ENCODE measurements at places on chromosomes 11 and 22.

- no peak for DNase-seq
- H3K4me3 ChIP-seq, result no peak overlapping the region
- no peaks in the 10 kb centered on the region for H3K27me3 ChIP-seq
- no peaks in the 10 kb centered on the region for H3K36me3 ChIP-seq
- no peak overlapping the region for H3K27ac ChIP-seq
- no peaks in the 10 kb centered on the region for H3K4me1 ChIP-seq
Observed at GRCh38 chr11:72561856-72562255, 112.4 kb downstream of the PDE2A start.

GRCh38 chr11:87290304-87290922 is 252.7 kb downstream of the TMEM135 start:
- no peaks in the 10 kb centered on the region for H3K36me3 ChIP-seq
- no peaks in the 10 kb centered on the region for H3K4me1 ChIP-seq
- peak; percentile 55 for DNase-seq
- H3K27me3 ChIP-seq, result no peaks in the 10 kb centered on the region

GRCh38 chr11:45379162-45379863 is 93.2 kb upstream of the SYT13 start:
- H3K4me3 ChIP-seq, result no peak overlapping the region
- DNase-seq, result no peak
- peaks cover 8% of the 10 kb centered on the region for H3K4me1 ChIP-seq
- H3K27me3 ChIP-seq, result no peaks in the 10 kb centered on the region

GRCh38 chr11:130175898-130176297 is 16.3 kb downstream of the ST14 start:
- no peaks in the 10 kb centered on the region for H3K36me3 ChIP-seq
- H3K27me3 ChIP-seq, result no peaks in the 10 kb centered on the region
- no peak for DNase-seq
- peaks cover 26% of the 10 kb centered on the region for H3K4me1 ChIP-seq

GRCh38 chr22:40855979-40856512 is 393 bp downstream of the ST13 start:
- peak overlapping the region; percentile 94 for H3K4me3 ChIP-seq
- H3K27me3 ChIP-seq, result no peaks in the 10 kb centered on the region
- peak overlapping the region; percentile 94 for H3K27ac ChIP-seq
- DNase-seq, result no peak

- H3K4me1 ChIP-seq, result no peaks in the 10 kb centered on the region
- H3K36me3 ChIP-seq, result no peaks in the 10 kb centered on the region
Observed at GRCh38 chr11:16812274-16812673, 73.8 kb downstream of the C11orf58 start.

DNA sequence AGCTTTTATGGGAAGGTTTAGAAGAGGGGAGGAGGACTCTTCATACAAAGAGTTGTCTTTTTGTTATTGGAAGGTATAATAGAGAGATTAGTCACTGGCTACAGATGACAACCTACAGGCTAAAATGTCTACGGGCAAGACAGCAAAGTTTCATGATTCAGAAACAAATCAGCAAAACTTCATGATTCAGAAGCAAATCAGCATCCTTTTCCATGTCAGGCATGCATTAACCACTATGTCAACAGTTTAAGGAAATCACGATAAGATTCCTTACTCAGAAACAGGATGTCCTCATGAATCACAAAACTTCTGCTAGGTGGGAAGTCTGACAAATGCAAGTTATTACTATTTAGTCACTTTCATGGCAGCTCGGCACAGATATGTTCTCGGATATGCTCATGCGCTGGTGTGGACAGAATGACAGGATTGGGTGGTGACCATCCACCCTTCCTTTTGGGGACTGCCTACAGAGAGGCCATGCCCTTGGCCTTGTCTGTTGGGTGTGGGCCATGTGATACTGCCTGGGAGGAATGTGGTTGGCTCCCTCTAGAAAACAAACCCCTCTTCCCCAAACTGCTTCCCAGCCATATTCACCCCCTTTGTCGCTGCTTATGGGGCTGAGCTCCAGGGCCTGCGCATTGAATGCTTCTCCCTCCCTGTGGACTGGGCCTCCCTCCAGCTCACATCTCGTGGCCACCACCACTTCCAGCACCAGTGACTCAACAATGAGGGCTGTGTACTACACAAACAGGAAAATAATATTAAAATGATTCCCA is 10.1 kb downstream of the C11orf91 start:
- no peak for DNase-seq
- H3K4me1 ChIP-seq, result no peaks in the 10 kb centered on the region
- no peak overlapping the region for H3K4me3 ChIP-seq
- H3K27me3 ChIP-seq, result peaks cover 3% of the 10 kb centered on the region

DNA sequence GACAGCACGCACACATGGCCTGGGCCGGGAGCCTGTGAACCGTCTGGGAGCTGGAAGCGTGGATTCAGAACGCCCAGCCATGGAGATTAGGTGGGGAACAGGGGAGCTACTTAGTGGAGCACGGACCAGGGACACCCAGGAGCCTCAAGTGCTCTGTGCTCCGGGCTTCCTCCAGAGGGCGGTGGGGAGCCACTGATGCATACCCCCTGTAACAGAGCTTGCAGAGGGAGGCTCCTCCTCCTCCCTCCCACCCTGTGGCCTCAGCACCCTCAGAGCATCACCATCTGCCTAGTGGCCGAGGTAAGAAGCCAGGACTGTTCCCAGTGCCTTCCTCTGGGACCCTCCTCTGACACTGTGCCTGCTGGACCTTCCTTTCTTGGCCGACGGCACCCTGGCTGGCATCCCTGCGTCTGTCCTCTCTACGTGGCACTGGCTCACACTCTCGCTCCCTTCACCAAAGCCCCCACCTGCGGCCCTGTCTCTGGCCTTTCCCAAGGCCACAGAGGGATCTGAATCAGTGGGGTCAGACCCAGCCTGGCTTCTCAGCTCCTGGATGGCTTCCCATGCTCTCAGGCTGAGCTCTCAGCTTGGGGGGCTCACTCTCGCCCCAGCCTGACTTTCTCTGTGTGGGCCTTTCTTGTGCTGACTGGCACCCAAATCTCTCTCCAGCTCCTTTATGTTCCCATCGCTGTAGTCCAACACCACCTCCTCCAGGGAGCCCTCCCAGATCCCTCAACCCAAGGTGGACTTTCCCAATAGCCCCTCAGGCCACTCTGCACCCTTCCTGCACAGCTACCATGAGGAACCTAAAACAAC is 780.9 kb downstream of the BRD1 start:
- DNase-seq, result no peak
- no peak overlapping the region for H3K4me3 ChIP-seq
- H3K36me3 ChIP-seq, result no peaks in the 10 kb centered on the region
- no peaks in the 10 kb centered on the region for H3K27me3 ChIP-seq

DNA sequence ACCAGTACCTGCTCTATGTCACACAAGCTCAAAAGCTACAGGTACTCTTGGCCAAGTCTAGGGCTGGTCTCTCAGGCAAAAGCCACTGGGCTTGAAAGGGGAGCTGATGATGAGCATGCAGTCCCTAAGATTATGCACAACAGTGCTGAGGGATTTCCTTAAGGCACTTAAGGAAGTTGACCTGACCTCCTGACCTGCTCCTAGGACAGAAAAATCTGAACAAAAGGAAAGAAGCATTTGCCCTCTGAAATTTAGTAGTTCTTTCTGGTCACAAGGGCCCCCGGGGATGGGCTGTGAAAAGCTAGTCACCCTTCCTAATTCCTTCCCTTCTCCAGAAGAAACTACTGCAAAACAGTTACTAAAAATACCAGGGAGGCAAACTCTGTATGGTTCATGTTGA is 83.6 kb upstream of the PHOX2A start:
- H3K36me3 ChIP-seq, result peaks cover 14% of the 10 kb centered on the region
- H3K27me3 ChIP-seq, result no peaks in the 10 kb centered on the region
- H3K27ac ChIP-seq, result no peak overlapping the region

- H3K4me3 ChIP-seq, result no peak overlapping the region
- H3K27me3 ChIP-seq, result no peaks in the 10 kb centered on the region
- H3K36me3 ChIP-seq, result no peaks in the 10 kb centered on the region
- no peak for DNase-seq
Observed at GRCh38 chr11:105858841-105859240, 163.2 kb downstream of the MSANTD4 start.

GRCh38 chr22:45775569-45776312 is 104.1 kb downstream of the ATXN10 start:
- H3K27me3 ChIP-seq, result no peaks in the 10 kb centered on the region
- peak overlapping the region; percentile 61 for H3K27ac ChIP-seq
- DNase-seq, result peak; percentile 63

- H3K4me3 ChIP-seq, result no peak overlapping the region
- DNase-seq, result no peak
- H3K27ac ChIP-seq, result no peak overlapping the region
- no peaks in the 10 kb centered on the region for H3K27me3 ChIP-seq
- no peaks in the 10 kb centered on the region for H3K36me3 ChIP-seq
Observed at GRCh38 chr11:27672836-27673464, 27.3 kb downstream of the BDNF start.

- H3K27ac ChIP-seq, result no peak overlapping the region
- no peaks in the 10 kb centered on the region for H3K27me3 ChIP-seq
- no peaks in the 10 kb centered on the region for H3K36me3 ChIP-seq
- no peaks in the 10 kb centered on the region for H3K4me1 ChIP-seq
Observed at GRCh38 chr11:12386745-12387144, 9.4 kb downstream of the PARVA start.

DNA sequence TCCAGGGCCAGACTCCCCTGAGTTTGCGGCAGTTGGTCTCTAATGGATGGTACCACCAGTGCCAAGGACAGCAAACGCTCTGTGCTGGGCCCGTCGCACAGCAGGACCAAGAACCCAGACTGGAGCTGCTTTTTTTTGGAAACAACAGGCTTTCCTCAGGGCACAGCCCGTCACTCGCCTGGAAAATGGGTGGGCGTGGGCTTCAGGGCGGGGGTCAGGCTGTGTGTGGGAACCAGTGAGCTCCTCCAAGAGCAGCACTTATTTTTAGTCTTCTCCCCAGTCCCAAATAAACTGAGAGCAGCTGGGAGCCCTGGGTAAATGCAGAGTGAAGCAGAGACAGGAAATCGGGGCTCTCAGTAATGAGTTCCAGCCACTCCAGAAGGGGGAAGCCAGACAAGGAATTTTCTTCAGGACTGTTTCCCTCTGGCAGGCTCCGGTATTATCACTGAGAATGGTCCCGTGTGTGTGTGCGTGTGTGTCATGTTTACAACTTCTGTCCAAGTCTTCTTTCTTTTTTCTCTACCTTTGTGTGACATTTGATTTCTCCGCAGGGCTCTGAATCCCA is 63.0 kb downstream of the PPFIBP2 start:
- H3K36me3 ChIP-seq, result peaks cover 2% of the 10 kb centered on the region
- H3K27me3 ChIP-seq, result no peaks in the 10 kb centered on the region
- no peak overlapping the region for H3K27ac ChIP-seq
- DNase-seq, result no peak
- H3K4me3 ChIP-seq, result no peak overlapping the region
- H3K4me1 ChIP-seq, result peaks cover 19% of the 10 kb centered on the region

- no peak overlapping the region for H3K4me3 ChIP-seq
- no peaks in the 10 kb centered on the region for H3K36me3 ChIP-seq
- no peak for DNase-seq
- no peaks in the 10 kb centered on the region for H3K27me3 ChIP-seq
Observed at GRCh38 chr22:16829985-16830384, 4.8 kb upstream of the XKR3 start.

- no peak overlapping the region for H3K27ac ChIP-seq
- no peaks in the 10 kb centered on the region for H3K36me3 ChIP-seq
- no peak for DNase-seq
Observed at GRCh38 chr11:93997741-93998140, 23.4 kb upstream of the HEPHL1 start.

DNA sequence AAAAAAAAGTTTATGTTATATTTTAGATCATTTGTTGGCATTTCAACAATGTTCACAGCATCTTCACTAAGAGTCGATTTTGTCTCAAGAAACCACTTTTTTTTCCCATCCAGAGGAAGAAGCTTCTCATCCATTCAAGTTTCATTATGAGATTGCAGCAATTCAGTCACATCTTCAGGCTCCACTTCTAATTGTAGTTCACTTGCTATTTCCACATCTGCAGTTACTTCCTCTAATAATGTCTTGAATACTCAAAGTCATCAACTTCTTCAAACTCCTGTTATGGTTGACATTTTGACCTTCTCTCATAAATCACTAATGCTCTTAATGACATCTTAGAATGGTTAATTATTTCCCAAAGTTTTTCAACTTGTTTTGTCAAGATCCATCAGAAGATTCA is 61.3 kb upstream of the CHORDC1 start:
- H3K4me1 ChIP-seq, result no peaks in the 10 kb centered on the region

DNA sequence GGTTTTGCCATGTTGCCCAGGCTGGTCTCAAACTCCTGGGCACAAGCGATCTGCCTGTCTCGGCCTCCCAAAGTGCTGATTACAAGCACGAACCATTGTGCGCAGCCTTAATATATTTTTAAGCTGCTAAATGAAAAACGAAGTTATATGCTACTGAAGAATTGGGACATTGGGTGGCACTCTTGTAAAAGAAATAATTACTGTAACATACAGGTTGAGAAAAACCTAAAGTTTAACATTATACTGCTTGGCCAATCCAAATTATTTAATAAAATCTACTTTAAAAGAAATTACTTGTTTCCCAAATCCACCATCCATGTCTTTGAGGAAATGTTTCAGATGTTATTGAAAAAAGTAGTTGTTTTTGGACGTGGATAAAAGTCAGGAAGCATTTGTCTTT is 37.9 kb upstream of the ARHGAP32 start:
- H3K27me3 ChIP-seq, result no peaks in the 10 kb centered on the region
- no peak overlapping the region for H3K4me3 ChIP-seq
- no peaks in the 10 kb centered on the region for H3K4me1 ChIP-seq
- no peak overlapping the region for H3K27ac ChIP-seq
- H3K36me3 ChIP-seq, result no peaks in the 10 kb centered on the region

GRCh38 chr22:37894939-37895670 is 11.0 kb upstream of the MICALL1 start:
- H3K36me3 ChIP-seq, result peaks cover 9% of the 10 kb centered on the region
- no peak for DNase-seq

- H3K4me1 ChIP-seq, result peaks cover 33% of the 10 kb centered on the region
- no peaks in the 10 kb centered on the region for H3K36me3 ChIP-seq
- H3K27me3 ChIP-seq, result no peaks in the 10 kb centered on the region
- H3K27ac ChIP-seq, result peak overlapping the region; percentile 88
- peak; percentile 88 for DNase-seq
- H3K4me3 ChIP-seq, result no peak overlapping the region
Observed at GRCh38 chr11:67382276-67383136, 9.1 kb upstream of the CLCF1 start.

GRCh38 chr11:66614073-66614472 is 2.4 kb upstream of the RBM14 start:
- no peak for DNase-seq
- H3K27me3 ChIP-seq, result no peaks in the 10 kb centered on the region
- no peak overlapping the region for H3K27ac ChIP-seq
- peaks cover 65% of the 10 kb centered on the region for H3K4me1 ChIP-seq

GRCh38 chr22:18069041-18069440 is 8.7 kb upstream of the PEX26 start:
- H3K27me3 ChIP-seq, result no peaks in the 10 kb centered on the region
- DNase-seq, result no peak
- H3K4me1 ChIP-seq, result peaks cover 66% of the 10 kb centered on the region
- H3K36me3 ChIP-seq, result no peaks in the 10 kb centered on the region

GRCh38 chr22:11066458-11067285 is 4461.3 kb upstream of the OR11H1 start:
- no peak for DNase-seq
- H3K4me3 ChIP-seq, result no peak overlapping the region
- no peaks in the 10 kb centered on the region for H3K27me3 ChIP-seq

- H3K36me3 ChIP-seq, result no peaks in the 10 kb centered on the region
- no peak overlapping the region for H3K4me3 ChIP-seq
- no peak overlapping the region for H3K27ac ChIP-seq
- no peaks in the 10 kb centered on the region for H3K4me1 ChIP-seq
Observed at GRCh38 chr11:75014129-75014528, 25.4 kb downstream of the NEU3 start.
